ENCODE measurements at places on chromosomes 11 and 22.

DNA sequence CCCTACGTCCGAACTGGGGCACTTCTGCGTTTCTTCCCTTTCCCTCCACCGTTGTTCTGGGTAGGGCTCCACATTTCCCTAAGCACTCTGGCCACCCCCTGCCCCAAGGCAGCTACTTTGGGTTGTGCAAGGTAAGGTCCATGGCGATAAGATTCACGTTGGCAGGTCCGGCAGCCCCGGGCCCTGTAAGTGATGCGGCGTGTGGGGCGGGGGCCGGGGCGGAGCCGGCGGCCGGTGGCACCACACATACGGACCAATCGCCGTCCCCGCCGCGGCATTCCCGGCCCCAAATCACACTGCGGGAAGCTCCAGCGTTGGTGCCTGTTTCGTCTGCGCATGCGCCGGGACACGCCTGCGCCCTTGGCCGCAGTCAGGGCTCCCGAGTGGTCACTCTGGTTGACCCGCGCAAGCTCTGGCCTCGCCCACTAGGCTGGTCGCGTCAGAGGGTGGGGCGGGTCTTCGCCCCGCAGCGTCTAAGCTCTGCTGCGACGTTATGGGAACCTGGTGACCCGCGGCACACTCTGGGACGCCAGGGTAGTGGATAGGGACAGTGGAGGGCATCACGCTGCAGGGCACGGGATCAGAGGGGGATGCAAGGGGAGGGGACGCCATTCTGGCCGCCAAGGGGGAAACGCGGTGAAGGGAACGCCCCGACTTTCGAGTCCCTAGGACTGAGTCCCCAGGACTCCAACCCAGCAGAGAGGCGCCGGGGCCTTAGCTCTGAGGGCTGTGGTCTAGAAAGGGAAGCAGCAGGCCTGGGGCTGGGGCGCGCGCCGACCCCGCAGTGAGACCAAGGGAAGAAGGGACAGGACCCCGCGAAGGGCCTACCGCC, 1.6 kb downstream of the FADS1 start:
- peak; percentile 88 for DNase-seq

- DNase-seq: no peak
These were observed 53.3 kb downstream of the FLRT1 start for GRCh38 chr11:64089027-64089360.

GRCh38 chr22:35630891-35631290, 13.8 kb upstream of the MB start:
- DNase-seq: no peak

DNA sequence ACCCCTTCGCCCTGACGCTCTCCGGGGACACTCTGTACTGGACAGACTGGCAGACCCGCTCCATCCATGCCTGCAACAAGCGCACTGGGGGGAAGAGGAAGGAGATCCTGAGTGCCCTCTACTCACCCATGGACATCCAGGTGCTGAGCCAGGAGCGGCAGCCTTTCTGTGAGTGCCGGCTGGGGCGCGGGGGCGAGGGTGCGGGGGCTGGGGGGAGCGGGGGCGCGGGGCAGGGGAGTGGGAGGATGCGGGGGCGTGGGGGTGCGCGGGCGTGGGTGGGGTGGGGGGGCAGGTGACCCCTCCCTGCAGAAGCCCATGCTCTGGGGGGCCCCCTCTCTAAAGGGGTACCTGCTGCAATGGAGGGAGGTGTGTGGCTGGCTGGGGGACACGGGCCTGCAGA, 51.4 kb downstream of the LRP5 start:
- DNase-seq: no peak

DNA sequence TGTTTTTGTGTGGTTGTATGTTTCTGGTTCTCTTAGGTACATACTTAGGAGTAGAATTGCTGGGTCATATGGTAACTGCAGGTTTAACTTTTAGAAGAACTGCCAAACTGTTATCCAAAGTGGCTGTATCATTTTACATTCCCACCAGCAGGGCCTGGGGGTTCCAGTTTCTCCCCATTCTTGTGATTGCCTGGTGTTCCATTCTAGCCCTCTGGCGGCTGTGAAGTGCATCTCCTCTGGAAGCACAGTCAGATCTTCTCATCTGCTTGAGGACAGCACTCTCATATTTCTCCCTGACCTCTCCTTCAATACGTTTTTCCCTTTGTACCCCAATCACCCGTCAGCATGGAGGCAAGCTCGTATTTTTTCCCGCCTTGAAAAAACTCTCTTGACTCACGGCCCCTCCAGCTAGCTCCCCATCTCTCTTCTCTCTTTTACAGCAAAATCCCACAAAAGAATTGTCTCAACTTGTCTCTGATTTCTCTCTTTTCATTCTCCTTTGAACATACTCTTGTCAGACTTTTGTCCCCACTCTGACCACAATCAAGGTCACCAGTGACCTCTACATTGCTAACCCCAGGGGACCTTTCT, 56.8 kb upstream of the THY1 start:
- DNase-seq: peak; percentile 43

DNA sequence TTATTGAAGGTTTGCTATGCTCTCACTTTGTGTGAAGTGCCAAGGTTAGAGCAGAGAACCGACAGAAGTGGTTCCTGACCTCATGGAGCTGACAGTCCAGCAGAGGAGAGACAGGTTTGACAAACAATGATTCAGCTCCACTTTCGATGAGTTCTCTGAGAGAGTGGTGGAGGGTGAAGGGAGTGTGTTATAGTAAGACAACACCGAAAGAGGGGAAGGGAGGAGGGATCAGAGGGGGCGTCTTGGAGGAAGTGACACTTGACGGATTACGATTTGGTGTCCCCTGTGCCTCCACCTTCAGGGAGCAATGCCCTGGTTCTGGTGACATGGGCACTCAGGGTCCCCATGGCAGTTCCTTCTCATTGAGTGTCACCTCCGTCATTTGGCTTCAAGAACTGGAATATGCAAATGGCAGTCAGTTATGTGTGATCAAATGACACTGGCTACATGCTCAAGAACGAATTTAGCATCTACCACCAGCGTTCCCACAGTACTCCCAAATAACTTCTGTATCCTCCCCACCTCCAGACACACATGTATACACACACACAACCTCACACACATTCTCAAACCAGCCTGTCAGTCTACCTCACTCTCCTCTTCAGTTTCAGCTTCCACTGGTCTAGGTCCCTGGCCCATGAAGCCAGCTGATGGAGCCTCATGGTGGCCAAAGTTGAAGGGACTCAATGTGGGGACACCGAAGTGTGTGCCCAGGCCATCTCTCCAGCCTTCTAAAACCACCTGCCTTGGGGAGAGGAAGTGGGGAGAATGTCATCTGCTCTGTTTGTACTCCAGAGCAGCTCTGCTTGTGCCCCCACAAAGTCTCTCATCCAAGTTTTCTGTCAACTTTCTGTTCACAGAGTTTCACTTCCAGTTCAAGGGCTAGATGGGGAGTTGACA, 31.4 kb upstream of the NUP160 start:
- no peak for DNase-seq

GRCh38 chr22:30176431-30176830, 70.1 kb downstream of the LIF start:
- DNase-seq: no peak

DNA sequence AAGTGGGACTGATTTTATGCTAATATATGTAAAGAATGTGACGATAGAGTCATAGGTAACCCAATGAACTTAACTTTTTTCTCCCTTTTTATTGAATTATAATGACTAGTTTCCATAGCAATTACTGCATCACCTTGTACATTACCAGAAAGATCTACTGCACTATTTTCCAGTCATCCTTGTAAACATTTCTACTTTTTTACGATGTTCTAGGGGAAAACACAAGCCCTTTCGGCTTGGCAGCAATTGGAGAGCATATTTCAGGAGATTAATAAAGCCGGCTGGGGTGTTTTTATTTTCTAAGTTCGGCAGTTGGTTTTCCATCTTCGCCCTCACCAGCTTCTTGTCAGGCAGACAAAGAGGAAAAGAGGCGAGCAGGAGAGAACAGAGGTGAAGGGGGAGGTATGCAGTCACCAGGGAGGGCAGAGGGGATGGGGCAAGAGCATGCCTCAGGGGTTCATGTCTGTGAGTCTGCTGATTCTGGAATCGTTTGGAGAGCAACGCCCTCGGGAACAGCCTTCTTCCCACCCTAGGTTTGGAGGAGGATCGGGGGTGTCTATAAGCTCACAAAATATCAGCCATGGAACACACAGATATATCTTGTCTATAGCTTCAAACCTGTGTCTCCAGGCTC, 476.4 kb downstream of the MIAT start:
- DNase-seq: peak; percentile 57

- no peak for DNase-seq
These were observed 148.4 kb downstream of the ME3 start for GRCh38 chr11:86523738-86524619.
